D721Med (cell line): ENCODE measurements at places on chromosomes 3 and 15.

DNA sequence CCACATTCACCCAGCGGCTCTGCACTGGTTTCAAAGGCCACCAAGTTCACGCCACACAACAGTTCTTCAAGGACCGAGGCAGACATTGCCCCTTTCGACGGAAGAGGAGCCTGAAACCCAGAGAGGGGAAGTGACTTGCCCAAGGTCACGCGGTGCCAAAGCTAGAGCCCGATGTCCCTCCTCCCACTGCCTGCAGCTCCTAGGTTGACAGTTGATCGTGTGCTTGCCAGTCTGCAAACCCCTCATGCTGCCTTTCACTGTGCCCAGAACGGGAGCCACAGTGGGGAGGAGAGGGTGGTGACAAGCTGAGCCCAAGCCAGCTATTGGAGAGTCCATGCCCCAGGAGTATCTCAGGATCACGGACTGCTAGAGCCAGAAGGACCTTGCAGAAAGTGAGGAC, 230.9 kb downstream of the XXYLT1 start:
- DNase-seq = no peak

- no peak for DNase-seq
Measured at GRCh38 chr3:170159459-170159858, 22.1 kb downstream of the PHC3 start.

DNA sequence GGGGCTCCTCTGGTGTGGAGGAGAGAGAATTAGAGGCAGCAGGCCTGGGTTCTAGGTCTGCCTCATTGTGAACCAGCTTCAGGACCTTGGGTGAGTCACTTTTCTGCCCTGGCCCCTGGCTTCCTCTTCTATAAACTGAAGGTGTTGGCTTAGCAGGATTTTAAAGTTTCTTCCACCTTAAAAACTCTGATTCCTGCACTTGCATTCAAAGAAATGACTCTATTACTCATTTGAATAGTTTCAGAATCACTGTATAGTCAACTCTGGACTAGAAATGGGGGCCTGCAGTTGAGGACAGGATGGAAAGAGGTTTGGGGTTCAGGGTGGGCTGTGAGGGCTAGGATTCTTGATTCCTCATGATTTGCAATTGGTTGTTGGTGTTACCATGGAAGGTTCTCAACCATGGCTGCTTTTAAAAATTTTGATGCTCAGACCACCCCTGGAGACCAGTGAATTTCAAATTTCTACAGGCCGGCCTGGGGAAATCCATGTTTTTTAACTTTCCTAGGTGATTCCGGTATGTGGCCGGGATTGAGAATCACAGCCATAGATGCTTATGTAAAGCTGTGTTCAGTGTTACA, 19.9 kb downstream of the SMAD3 start:
- no peak for DNase-seq

GRCh38 chr15:64845831-64846595, 4.3 kb downstream of the PLEKHO2 start:
- DNase-seq = no peak

DNA sequence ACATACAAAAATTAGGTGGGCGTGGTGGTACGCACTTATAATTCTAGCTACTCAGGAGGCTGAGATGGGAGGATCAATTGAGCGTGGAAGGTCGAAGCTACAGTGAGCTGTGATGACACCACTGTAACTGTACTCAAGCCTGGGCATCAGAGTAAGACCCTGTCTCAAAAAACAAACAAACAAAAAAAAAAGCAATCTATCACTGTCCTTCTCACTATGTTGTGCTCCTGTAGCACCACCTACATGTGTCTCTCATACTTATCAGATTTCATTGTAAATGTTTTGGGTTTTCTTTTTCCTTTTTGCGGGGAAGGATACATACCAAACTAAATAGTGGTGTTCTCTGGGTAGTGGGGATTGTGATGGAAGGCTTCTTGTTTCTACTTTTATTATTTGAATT, 14.8 kb downstream of the FANCD2 start:
- DNase-seq = no peak

GRCh38 chr3:632571-633170, 436.1 kb downstream of the CHL1 start:
- DNase-seq = no peak
